ENCODE measurements at places on chromosomes 6 and 20.

DNA sequence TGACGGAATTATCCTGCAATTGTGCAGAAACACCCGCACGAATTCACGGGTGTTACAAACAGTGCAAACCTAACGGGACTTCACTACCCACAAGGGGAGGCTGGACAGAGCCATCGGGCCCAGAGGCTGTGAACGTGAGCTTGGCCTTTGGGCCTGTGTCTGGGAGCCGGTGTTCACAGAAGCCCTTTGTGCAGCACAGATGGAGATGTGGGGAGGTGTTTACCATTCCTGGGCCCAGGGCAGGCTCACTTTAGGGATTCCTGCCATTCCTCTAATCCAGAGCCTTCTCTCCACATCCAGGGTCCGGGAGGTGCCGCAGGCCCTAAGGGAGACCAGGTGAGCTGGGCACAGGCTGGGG lies 15.0 kb downstream of the COL9A3 start:
- DNase-seq = no peak

- no peak for DNase-seq
Observed at GRCh38 chr6:2939315-2940009, 31.9 kb downstream of the SERPINB6 start.

DNA sequence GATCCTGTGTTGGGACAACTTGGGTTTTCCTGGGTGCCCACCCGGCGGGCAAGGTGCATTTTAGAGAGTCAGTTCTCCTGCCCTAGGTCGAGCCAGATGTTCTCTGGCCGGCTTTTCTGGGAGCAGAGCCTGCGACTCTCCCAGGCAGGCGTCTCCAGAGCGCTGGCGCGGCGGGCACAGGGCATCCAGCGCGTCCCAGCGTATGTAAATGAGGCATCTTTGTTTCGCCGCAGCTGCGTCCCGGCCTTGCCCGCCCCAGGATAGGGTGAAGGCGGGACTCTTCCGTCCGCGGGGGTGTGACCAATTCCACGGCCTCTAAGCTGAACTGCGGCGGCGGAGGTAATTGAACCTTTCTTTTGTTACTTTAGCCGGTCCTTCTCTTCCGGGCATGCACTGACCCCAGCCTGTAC lies 9.1 kb downstream of the GRIK2 start:
- no peak for DNase-seq

DNA sequence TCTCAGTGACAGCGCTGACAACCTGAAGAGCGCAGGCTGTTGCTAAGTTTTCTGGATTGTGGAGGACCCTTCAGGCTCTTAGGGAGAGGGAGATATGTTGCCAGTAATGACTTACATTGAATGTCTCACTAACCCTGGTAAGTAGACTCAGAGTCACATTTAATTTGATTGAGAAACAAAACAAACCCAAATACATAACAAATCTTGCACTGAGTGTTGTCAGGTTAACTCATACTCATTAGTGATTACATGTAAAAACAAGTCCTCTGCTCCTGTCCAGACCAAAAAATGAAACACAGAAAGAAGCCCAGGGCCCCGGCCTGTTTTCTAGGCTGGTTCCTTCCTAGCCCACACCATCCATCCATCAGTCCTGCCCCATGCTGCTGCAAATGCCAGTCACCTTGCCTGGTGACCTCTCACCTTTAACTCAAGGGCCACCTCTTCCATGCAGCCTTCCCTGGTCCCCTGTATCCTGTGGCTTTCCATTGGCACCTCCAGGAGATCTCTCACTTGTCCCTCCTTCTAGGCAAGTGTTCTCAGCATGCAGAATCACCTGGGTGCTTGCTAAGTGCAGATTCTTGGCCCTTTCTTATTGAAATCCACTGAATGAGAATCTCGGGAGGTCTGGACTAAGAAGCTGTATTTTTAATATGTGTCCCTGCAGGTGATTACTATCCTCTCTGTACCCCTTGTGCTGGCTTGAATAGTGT lies 34.7 kb upstream of the ERVFRD-1 start:
- no peak for DNase-seq

DNA sequence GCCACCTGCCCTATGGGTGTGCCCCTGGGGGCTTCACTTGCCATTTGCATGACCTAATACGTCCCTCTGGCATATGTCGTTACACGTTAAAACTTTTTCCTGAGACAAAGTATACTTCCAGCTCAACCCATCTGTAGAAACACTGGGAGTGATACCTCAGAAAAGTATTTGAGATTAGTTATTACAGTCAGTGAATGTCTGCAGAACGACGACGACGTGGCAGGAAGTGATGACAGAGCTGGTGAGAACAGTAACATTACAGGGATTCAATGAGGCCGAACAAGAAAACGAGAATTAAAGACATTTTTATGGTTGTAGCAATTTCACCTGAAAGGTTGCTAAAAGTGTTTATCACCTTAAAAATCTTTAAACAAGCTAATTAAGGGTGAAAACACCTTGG lies 40.2 kb downstream of the SASH1 start:
- DNase-seq = no peak

DNA sequence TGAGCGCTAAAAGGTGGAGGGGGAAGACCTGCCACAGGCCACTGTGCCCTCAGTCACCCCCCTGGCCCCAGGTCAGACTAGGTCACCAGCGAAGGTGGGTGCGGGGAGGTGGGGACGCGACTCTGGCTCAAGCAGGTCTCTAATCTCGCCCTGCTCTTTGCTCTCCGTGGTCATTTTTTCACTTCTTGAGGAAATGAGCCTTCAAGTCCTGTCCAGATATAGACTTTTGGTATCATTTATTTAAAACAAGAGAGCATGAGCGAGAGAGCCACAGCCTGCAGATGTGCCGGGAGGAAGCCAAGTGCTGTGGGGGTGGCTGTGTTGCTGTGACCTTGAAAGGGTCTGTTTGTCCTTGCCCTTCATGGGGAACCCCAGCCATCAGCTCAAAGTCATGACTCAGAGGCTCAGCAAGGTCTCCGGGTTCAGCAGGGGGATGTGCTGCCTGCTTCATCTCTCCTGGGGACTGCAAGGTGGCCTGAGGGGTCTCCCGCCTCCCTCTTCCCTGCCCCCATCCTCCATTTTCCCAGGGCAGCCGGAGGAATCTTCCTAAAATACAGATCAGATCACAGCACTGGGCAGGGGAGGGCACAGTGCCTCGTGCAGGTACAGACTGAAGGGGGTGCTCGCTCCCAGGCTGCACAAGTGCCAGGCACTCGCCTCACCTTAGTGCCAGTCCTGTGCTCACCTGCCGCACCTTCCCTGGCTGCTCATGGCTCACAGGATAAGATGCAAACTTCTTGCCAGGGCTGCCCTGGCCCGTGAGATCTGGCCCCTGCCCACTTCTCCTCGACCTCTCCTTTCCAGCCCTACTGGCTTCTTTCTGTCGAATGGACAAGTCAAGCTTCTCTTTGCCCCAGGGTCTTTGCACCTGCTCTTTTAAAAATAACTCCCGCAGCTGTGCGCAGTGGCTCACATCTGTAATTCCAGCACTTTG lies 26.5 kb downstream of the SULF2 start:
- DNase-seq = peak; percentile 39

GRCh38 chr6:111625099-111625416 lies 19.4 kb upstream of the TRAF3IP2 start:
- no peak for DNase-seq

- DNase-seq = no peak
Observed at GRCh38 chr6:121319112-121319553, 15.1 kb downstream of the TBC1D32 start.
